NCI-H748 treated with DMSO at 0.1 percent for 48 hours (cell line): ENCODE measurements at places on chromosomes 6 and 20.
A peak's percentile ranks its signal among the peaks of the same experiment; 100 is the strongest.

DNA sequence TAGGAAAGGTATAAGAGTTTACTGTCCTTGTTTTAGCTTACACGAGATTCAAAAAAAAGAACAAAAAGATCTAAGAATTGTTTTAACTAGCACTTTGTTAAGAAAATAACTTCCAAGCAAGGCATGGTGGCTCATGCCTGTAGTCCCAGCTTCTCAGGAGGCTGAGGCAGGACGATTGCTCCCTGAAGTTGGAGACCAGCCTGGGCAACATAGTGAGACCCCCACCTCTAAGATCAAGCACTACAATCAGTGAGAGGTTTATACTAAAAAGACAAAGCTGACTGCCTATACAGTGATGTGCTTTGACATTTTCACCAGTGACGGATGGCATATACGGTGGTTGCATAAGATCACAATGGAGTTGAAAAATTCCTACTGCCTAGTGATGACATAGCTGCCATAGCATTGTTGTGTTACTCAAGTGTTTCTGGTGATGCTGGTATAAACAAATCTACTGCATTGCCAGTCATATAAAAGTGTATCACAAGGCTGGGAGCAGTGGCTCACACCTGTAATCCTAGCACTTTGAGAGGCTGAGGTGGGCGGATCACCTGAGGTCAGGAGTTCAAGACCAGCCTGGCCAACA, 68.6 kb downstream of the B4GALT5 start:
- no peak for DNase-seq

DNA sequence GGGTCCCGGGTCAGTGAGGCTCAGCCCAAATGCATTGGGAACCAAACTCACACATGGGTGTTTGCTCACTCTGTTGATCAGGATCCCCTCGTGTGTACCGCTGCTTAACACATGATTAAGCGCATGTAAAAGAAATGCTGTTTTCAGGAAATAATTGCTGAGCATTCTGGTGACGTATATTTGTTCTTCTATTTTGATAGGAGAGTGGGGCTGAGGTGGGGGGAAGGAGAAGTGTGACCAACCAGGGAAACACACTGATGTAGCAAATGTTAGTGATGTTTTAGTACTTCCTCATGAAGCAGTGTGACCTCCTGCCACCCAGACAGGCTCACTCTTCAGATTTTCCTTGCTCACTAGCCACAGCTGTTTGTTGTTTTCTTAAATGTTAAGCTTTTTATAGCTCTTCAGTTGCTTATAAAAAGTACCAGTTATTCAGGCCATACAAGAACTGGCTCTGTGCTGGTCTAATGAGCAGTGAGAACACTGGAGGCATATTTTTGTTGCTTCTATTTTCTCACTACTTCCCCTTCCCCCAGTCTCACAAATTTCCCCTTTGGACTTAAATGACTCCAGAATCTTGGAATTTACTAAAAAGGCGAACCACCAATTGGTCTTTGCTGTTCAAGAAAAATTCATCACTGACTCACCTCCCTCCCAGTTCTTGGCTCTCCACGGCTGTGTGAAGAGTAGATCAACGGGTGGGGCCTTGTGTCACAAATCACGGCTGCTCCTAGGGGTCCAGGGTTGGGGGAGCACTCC, 79.2 kb upstream of the BACH2 start:
- no peak for DNase-seq

DNA sequence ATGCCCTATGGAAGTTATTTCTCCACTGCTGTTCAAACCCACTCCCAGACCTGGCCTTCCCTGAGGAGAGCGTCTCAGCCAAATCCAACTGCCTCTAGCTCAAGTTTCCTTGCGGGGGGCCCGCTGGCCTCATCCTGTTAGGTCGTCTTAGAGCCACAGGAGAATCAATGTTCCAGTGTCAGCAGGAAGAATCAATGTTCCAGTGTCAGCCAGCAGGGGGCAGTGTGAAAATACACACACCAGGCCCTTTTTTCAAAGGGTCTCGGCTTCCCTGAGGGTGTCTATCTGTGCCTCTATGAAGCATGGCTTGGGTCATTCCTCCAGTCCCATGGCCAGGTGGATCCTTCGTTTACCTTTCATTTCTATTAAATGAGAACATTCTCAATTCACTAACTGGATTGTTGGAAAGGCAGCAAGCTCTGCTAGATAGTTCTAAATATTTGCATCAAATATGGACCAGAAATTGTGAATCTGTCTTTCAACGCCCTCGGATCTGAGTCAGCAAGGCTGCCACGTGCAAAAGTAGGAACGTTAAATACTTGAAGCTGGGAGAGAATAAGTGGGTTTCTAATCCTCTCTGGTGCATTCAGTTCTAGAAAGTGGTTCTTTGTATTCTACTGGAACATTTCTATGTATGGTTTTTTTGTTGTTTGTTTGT, 19.2 kb downstream of the PRND start:
- peak; percentile 5 for DNase-seq

- no peak for DNase-seq
Observed at GRCh38 chr20:56160956-56161355, 87.6 kb upstream of the MC3R start.

GRCh38 chr20:22533823-22534751, 50.3 kb downstream of the FOXA2 start:
- DNase-seq, result no peak

DNA sequence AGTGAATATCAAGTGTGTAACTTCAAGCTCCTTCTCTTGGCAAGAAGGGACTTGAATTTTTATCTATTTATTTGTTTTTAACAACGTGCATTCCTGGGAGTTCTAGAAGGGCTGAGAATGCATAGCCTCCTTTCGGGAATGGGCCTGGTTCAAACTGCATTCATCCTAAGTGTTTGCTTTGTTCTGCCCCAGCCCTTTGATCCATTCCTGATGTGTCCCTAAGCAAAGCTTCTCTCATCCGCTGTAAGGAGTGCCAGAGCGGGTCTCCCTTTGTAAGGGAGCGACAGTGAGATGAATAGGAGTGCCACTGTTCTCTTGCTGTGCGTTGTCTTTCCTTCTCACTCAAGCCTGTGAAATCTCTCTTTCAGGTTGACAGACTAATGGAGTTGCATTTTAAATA, 61.0 kb upstream of the VSTM2L start:
- DNase-seq, result no peak

- no peak for DNase-seq
Observed at GRCh38 chr6:46454691-46455090, 36.6 kb downstream of the RCAN2 start.

GRCh38 chr20:38395165-38395564, 40.0 kb downstream of the SNHG17 start:
- DNase-seq, result no peak

DNA sequence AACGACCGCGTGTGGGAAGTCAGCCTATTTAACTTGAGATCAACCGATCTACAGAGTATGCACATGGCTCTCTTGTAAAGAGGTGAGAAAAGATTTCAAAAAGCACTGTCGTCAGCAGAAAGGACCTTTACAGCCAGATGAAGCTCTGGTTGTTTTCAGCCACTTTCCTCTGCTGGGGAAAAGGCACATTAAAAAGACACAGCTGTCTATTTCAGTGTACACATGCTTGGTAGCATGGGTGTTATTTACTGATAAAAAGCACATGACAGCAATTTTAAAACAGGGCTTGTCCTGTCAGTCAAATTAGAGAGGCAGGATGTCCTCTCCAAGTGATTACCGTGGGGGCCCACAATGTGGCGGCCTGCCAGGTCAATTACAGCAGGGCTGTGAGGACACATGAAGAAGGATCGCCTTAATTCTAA, 188.9 kb downstream of the PRKN start:
- peak; percentile 83 for DNase-seq

GRCh38 chr6:139240161-139241010, 51.4 kb downstream of the TXLNB start:
- peak; percentile 26 for DNase-seq

- peak; percentile 56 for DNase-seq
Observed at GRCh38 chr20:56628873-56629463, at the start of gene TFAP2C. TFAP2C (plus strand) TSS chr20:56629306; CDS start chr20:56629545, 239 bp downstream.

- DNase-seq, result no peak
Observed at GRCh38 chr6:134928151-134928900, 21.6 kb downstream of the ALDH8A1 start.

GRCh38 chr6:150684714-150685459, 85.2 kb downstream of the PLEKHG1 start:
- DNase-seq, result no peak

- DNase-seq, result peak; percentile 59
Observed at GRCh38 chr6:106745824-106746582, 116.6 kb downstream of the QRSL1 start.

DNA sequence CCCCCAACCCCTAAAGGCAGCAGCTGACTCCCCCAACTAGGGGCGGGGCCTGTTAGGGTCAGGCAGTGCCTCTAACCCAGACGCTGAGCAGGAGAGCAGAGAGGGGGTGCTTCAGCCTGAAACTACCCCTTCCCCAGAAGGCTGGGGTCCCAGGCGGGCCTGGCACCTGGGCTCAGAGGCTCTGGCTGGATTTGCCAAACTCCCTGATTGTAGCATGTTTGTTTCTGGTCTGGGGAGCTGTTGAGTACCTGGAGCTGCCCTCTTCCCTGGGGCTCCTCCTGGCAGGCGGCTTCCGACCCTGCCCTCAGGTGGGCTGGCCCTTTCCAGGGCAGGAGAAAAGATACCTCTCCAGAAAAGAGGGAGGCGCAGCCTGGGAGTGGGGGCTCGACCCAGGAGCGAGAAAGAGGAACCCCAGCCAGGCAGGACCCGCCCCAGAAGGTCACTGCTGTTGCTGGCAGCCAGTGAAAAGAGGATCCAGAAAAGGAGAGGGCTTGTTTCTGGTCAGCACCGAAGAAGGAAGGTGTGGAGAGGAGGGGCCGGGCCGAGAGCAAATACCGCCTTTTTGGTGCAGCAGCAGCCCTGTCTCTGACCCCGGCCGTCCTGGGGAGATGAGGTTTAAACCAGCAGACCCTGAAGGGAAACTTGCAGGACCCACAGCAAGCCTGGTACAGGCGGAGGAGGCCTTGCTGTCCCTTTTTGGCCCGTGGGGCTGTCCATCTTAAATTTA, 810 bp upstream of the ABHD16B start:
- no peak for DNase-seq

GRCh38 chr20:10828180-10828579, 154.4 kb upstream of the JAG1 start:
- DNase-seq, result no peak

GRCh38 chr6:146946559-146946958, 257.7 kb upstream of the STXBP5 start:
- no peak for DNase-seq

- no peak for DNase-seq
Observed at GRCh38 chr6:142945446-142946180, 637 bp upstream of the HIVEP2 start.

- DNase-seq, result peak; percentile 36
Observed at GRCh38 chr6:70668499-70668812, 773 bp downstream of the SMAP1 start.

DNA sequence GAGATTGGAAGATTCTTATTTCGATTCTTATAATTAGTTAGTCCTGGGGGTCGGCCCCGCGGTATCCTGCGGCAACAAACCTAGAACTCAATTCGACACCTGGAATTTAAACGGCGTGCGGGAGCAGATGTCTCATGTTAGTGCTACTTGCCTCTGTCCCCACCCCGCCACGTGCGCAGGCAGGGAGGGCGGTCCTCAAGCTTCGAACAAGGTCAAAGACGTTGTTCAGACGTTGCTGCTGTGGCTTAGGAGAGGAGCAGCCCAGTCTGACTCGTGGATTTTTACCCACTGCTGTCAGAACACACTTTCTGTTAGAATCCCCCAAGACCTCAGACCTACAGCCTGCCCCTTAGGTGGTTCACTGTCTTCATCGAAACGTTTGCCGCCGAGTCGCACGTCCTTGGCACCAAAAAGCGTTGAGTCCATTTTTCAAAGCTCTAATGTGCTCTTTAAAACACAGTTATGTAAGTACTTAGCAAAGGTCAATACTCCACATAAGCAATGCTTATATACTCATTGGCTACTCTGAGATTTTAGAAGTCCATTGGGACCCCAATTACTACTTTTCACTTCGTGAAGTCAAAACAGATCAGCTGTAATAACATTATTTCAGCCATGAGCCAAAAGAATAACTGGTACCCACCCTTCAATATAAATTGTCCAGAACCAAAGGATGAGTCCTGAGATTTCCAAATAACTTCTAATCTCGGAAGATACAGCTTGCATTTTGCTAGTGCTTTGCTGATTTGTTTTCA, 2.7 kb upstream of the C6orf62 start:
- no peak for DNase-seq

- DNase-seq, result no peak
Observed at GRCh38 chr6:67880939-67881705, 754.0 kb upstream of the ADGRB3 start.

GRCh38 chr20:18101125-18101810, 36.4 kb upstream of the KAT14 start:
- no peak for DNase-seq
